ENCODE measurements at places on chromosomes 16 and 17. TPM values are rescaled to one million over a fixed set of nuclear protein-coding genes. Genes with fewer than 3 reads are reported as not detected.

DNA sequence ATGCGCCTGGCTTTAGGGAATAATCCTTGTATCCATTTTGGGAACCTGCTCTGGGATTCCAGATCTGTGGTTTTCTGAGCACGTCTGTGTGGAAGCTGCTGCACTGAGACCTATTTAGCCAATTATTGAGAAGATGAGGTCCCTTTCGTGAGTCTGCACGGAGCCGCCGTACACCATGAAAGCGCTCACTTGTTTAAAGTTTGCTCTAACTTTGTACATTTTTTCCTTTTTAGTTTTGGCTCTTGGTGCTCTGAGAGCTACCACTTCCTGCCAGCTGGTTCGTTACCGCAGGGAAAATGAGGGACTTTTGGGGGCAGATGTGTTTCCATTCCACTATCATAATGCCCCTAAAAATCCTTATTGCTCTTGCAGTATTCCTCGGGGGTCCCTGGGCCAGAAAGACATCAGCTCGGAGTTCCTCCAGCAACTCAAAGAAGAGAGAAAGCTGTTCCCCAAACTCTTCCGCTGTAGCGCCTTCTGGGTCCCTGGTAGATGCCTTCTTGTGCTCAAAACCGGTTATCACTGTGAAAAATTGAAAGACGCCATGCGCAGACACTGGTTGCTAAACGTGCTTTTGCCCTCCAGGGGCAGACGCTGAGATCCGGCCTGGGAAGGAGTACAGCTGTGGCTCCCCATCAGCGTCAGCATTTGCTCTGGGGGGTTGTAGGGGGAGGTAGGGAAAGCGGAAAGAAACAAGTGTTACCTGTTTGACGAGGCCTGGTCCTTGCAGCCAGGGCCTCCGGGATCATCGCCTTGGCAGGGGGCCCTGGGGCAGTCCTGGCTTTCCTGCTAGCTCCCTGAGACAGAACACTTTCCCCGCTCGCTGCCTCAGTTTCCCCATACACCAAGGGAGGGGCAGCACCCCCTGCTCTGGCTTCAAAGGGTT, 238.1 kb downstream of the MRTFB start:
- no peak overlapping the region for H3K27ac ChIP-seq
- H3K36me3 ChIP-seq, result no peaks in the 10 kb centered on the region
- no peaks in the 10 kb centered on the region for H3K4me1 ChIP-seq
- DNase-seq, result peak; percentile 59

IRX5 gene
- total RNA-seq, result 22.3 TPM

ERN2 gene
- not detected for total RNA-seq

C17orf67 gene
- total RNA-seq, result 2.0 TPM

GRCh38 chr17:56819431-56820145, 14.1 kb downstream of the C17orf67 start:
- H3K36me3 ChIP-seq, result no peaks in the 10 kb centered on the region
- H3K4me1 ChIP-seq, result no peaks in the 10 kb centered on the region
- no peaks in the 10 kb centered on the region for H3K27me3 ChIP-seq
- H3K4me3 ChIP-seq, result no peak overlapping the region
- H3K27ac ChIP-seq, result no peak overlapping the region

IRX3 gene
- total RNA-seq, result 37.9 TPM

GRCh38 chr17:47652570-47652969, 2.9 kb downstream of the KPNB1 start:
- no peak overlapping the region for H3K4me3 ChIP-seq
- peak; percentile 7 for DNase-seq
- no peak overlapping the region for H3K27ac ChIP-seq
- peaks cover 12% of the 10 kb centered on the region for H3K4me1 ChIP-seq
- no peaks in the 10 kb centered on the region for H3K27me3 ChIP-seq

GRCh38 chr16:80350061-80350460, 190.7 kb upstream of the DYNLRB2 start:
- no peaks in the 10 kb centered on the region for H3K36me3 ChIP-seq
- no peaks in the 10 kb centered on the region for H3K4me1 ChIP-seq
- no peak overlapping the region for H3K4me3 ChIP-seq
- DNase-seq, result no peak

DNA sequence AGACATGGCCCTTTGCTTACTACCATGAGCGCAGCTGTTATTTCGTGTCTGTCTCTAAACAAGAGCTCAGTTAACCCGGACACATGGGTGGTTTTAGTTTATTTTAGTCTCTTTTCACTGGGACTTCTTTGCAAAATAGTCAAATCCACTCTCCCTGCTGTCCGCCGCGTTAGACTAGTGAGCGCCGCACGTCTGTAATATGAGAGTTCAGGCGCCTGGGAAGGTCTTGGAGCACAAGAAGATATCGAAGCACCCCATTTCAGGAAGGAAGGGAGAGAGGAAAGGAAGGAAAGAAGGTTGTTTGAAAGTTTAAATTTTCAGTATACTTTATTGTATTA, 111.0 kb upstream of the CHMP6 start:
- no peak overlapping the region for H3K4me3 ChIP-seq
- DNase-seq, result no peak

DNA sequence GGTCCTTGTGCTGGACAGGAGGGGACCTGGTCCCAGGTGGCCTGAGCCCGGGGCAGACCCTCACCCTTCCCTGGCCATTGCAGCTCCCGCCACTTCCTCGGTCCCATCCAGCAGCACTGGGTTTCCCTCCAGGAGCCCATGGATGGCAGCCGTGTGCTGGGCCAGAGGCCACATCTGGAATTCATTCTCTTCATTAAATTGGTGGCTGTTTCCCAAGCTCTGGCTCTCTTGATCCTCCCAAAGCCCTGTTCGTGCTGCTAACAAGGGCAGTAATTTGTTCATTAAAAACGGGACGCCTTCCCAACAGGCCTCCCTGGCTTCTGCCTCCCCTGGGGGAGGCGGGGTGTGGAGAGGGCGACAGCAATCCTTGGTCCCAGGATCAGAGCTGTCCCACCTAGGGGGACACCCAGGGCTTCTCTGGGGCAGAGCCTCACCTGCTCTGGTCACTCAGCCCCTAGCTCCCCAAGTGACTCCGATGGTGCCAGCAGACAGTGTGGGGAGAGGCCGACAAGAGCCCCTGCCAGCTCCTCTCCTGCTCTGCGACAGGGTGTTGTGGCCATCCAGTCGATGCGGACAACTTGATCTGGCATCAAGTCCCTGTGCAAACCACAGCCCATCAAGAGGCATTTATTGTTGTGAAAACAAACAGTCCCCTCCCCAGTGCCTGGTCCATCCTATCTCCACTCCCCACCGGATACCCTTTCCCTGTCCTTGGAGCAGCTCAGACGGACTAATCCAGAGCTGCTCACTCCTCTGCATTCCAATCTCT, 44.0 kb downstream of the SDK2 start:
- no peak overlapping the region for H3K27ac ChIP-seq
- DNase-seq, result peak; percentile 75
- no peak overlapping the region for H3K4me3 ChIP-seq
- no peaks in the 10 kb centered on the region for H3K36me3 ChIP-seq

DNA sequence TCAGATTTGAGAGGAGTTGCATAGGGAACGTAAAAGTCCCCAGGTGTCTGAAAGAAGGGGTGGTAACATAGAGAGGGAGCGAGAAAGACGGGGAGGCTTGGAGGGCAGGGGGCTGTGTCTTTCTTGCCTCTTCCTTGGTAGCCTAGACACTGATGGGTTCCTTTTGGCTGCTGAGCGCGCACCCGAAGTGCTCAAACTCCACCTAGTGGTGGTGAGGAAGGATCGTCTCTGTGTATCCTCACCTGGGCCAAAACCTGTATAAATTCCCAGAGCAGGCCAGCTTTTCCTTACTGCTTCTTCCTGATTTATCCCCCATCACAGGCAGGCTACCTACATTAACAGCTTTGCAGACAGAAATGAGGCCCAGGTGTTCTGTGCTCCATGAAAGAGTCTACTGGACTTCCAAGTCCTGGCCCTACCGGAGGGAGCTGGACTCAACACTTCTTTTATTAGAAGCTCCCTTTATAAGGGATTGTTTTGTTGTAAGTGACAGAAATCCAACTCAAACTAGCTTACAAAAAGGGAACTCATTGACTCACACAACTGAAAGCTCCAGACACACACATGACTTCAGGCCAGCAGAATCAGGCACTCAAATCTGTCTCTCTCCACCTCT, 5.5 kb upstream of the SLC25A35 start:
- H3K27me3 ChIP-seq, result no peaks in the 10 kb centered on the region
- H3K27ac ChIP-seq, result no peak overlapping the region
- H3K4me3 ChIP-seq, result no peak overlapping the region
- no peaks in the 10 kb centered on the region for H3K36me3 ChIP-seq

DNA sequence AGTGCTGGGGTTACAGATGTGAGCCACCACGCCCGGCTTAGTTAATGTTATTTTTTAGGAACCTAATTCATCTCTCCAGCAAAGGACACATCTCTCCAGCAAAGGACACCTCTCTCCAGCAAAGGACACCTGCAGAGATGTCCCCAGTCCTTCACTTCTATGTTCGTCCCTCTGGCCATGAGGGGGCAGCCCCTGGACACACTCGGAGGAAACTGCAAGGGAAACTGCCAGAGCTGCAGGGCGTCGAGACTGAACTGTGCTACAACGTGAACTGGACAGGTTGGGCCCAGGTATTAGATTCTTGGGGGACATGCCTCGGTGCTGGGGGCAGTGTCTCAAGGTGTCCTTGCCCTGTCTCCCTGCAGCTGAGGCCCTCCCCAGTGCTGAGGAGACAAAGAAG, 4.7 kb downstream of the PFAS start:
- no peak for DNase-seq
- H3K36me3 ChIP-seq, result peaks cover 28% of the 10 kb centered on the region
- no peak overlapping the region for H3K4me3 ChIP-seq
- no peaks in the 10 kb centered on the region for H3K4me1 ChIP-seq

DNA sequence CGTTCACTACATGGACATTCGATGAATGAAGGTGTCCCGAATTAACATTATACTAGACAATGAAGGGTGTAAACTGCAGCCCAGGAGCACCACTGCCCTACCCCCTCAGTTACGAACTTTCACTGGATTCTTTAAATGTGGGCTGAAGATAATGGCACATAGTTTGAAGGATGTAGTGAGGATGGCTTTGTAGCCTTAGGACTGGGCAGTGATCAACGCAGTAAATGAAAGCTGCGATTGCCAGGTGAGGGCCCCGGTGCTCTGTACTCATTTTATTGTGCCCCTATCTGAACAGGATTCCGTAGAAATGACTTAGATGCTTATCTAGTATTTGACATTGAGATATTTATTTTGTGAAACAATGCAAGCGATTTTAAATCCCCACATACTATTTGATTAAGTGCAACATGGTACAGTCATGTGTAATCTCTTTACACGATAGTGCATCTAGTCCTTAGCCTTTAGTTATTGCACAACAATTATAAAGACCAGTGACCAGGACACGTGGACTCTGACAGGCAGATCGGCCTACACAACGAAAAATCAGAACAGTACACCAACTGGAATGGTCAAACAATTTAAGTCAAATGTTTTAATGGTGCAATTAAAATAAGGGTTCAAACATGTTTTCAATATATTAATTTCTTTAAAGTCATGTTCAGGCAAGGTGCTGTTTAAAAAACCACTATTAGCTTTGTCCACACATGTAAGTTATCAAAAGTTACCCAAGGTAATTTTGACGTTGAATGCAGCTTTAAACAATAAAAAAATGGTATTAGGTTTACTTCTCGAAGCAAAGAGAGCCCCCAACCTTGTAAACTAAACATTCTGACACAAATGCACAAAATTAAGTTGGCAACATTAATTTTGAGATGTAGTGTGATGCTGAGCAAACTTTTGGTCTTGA, 17.4 kb upstream of the ERN1 start:
- DNase-seq, result no peak
- H3K27me3 ChIP-seq, result no peaks in the 10 kb centered on the region
- H3K36me3 ChIP-seq, result peaks cover 6% of the 10 kb centered on the region
- peaks cover 12% of the 10 kb centered on the region for H3K4me1 ChIP-seq

ZNF652 gene
- 49.0 TPM for total RNA-seq

GRCh38 chr16:90077757-90078578, 837 bp upstream of the PRDM7 start:
- no peaks in the 10 kb centered on the region for H3K4me1 ChIP-seq
- peak overlapping the region; percentile 53 for H3K4me3 ChIP-seq
- H3K27me3 ChIP-seq, result no peaks in the 10 kb centered on the region
- H3K27ac ChIP-seq, result peak overlapping the region; percentile 51
- DNase-seq, result peak; percentile 79

GRCh38 chr17:59074494-59074893, 32.2 kb downstream of the TRIM37 start:
- no peaks in the 10 kb centered on the region for H3K4me1 ChIP-seq
- H3K4me3 ChIP-seq, result no peak overlapping the region
- no peak overlapping the region for H3K27ac ChIP-seq
- H3K36me3 ChIP-seq, result peaks cover 4% of the 10 kb centered on the region
- no peak for DNase-seq

OR1E2 gene
- not detected for total RNA-seq

GRCh38 chr17:7548585-7549400, at the start of gene TNFSF12:
Gene TNFSF12 (plus strand): TSS chr17:7549058. CDS start chr17:7549154, 96 bp downstream.
- H3K27me3 ChIP-seq, result no peaks in the 10 kb centered on the region

DNA sequence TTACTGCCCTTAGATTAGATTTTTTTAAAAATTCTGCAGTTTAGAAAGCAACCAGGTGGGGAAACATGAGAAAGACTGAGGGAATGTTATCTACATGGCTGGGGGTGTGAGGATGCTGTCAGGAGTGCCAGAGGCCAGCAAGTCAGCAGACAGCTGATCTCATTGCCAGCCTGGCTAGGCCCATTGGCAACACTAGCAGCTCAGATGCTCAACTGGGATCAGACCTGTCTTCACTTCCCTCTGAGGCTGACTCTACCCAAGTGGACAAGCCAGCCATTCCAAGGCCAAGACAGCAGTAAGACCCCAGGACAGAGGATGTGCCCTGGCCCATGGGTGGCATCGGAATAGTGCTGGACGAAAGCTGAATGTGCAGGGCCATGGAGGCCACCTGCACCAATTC, 96.2 kb downstream of the TMEM132E start:
- no peaks in the 10 kb centered on the region for H3K4me1 ChIP-seq
- no peak overlapping the region for H3K27ac ChIP-seq
- no peaks in the 10 kb centered on the region for H3K27me3 ChIP-seq
- DNase-seq, result no peak

- H3K4me3 ChIP-seq, result no peak overlapping the region
- no peak for DNase-seq
- H3K36me3 ChIP-seq, result no peaks in the 10 kb centered on the region
- no peak overlapping the region for H3K27ac ChIP-seq
Measured at GRCh38 chr16:49276646-49277385, 4.8 kb downstream of the CBLN1 start.

DNA sequence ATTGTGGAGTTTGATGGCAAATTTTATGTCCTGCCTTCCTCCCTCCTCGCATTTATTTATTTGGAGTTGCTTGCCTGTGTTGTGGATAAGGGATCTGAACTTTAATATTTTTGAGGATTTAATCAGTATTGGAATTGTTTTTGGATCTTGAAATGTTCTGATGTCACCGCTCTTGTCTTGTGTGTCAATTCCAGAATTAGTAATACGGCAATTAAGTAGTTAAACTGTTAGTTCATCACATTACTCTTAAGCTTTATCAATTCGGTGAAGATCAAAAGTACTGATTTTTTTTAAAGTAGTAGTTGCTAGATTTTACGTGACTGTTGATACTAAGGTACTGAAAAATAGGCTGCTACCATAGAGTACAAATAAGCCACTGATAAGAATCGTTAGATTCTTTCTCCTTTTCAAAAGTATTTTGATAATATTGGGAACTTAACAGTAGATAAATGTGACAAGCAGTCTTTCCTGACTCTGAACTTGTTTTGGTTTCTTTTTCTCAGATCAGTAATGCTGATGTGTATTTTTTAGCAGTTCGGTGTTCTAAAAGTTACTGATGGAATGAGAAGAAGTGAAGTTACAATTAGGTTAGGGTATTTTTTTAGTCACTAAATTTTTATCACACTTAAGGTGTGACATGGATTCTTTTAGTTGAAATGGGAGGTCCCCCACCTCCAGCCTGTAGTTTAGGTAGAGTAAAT, 2.0 kb downstream of the RBBP6 start:
- no peaks in the 10 kb centered on the region for H3K36me3 ChIP-seq
- no peak for DNase-seq
- peaks cover 12% of the 10 kb centered on the region for H3K4me1 ChIP-seq
